Stimulated activated CD8-positive, alpha-beta memory T cell treated with anti-CD3 and anti-CD28 coated beads, Interleukin-7, amount 100 ng/mL, for 1 hour (primary cell): ENCODE measurements at places on chromosomes 1 and 21.

- DNase-seq: no peak
Measured at GRCh38 chr1:151175863-151176262, at the start of gene TMOD4. TSS of gene TMOD4 (minus strand) at chr1:151175981. CDS start at chr1:151174875, 1,106 bp downstream.

DNA sequence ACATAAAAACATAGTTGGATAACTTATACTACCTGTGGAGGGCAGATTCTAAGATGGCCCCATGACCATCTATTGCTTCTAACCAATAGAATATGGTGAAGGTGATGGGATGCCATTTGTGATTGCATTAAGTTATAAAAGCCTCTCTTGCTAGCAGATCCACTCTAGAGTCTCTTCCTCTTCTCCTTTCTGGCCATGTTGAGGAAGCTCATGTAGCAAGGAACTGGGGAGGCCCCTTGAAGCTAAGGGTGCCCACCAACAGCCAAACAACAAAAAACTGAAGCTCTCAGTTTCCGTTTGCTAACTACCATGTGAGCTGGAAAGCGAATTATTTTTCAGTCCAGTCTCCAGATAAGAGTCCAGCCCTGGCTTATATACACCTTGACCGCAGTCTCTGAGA is 16.0 kb upstream of the AGO1 start:
- DNase-seq: no peak

- no peak for DNase-seq
Measured at GRCh38 chr1:152953761-152954160, 6.8 kb downstream of the SPRR5 start.

- DNase-seq: no peak
Measured at GRCh38 chr1:66168948-66169671, 364.8 kb upstream of the SGIP1 start.

- DNase-seq: no peak
Measured at GRCh38 chr1:165387505-165387904, 31.0 kb upstream of the LMX1A start.
